ENCODE measurements at places on chromosomes 12 and 14.

GRCh38 chr12:122870867-122871664 lies 24.9 kb downstream of the VPS37B start:
- peak; percentile 65 for DNase-seq

DNA sequence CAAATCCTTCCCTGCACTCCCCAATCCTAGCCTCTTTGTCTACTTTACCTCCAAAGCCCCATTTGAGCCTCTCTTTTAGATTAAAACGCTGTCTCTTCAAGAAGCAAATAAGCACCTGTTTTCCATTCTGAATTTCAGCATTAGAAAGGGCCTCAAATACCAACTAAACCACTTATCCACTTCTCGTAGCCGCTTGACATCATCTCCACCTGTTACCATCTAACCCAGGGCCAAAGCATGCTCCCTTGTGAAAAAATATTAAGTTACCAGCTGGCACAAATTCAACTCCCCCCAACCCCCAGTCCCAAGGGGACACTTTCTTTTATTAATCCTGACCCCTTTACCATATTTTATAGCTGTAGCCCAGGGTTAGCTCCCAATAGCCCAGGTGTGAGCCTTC lies 43.1 kb downstream of the GPHB5 start:
- DNase-seq, result no peak

GRCh38 chr12:462936-463705 lies 3.4 kb downstream of the B4GALNT3 start:
- no peak for DNase-seq

- DNase-seq, result no peak
These were observed 2.4 kb downstream of the KLHDC2 start for GRCh38 chr14:49770212-49770817.

- DNase-seq, result peak; percentile 2
These were observed 216.0 kb downstream of the AKAP6 start for GRCh38 chr14:32545095-32545494.

DNA sequence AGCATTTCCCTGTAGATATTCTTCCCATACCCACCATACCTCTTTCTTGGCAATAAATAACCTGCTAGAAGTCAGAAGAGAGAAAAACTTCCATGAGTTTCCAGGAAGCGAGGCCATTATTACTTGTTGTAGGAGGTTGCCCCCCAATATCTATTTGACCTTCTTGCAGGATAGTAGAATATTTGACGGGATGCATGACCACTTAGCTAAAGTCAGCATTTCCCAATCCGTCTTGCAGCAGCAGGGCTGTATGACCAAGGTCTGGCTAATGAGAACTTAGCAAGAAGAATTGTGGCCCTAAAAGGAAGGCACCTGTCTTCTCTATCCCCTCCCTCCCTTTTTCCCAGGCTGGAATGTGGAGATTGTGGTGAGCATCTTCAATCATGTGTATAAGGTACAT lies 51.5 kb downstream of the NINJ2 start:
- no peak for DNase-seq

DNA sequence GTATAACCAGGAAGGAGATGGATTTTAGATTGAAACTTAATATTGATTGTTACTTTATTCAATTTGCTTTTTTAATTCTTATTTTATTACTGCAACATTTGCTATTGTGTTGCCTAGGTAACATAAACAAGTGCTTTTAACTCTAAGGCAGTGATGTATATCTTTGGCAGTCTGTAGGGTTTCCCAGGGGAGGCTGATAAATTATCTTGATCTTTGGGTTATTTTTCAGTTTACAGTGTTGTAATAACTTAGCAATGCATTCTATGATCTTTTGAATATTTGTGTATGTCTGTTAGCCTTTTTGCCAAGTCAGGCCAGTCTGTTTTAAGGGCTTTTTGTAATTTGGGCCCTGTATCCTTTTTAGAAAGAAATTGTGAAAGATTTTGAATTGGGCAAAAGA lies 7.8 kb upstream of the DTD2 start:
- DNase-seq, result peak; percentile 63

- no peak for DNase-seq
These were observed 230.9 kb downstream of the BTG1 start for GRCh38 chr12:91914701-91915100.

- no peak for DNase-seq
These were observed 923.3 kb downstream of the AACS start for GRCh38 chr12:125988545-125988944.

DNA sequence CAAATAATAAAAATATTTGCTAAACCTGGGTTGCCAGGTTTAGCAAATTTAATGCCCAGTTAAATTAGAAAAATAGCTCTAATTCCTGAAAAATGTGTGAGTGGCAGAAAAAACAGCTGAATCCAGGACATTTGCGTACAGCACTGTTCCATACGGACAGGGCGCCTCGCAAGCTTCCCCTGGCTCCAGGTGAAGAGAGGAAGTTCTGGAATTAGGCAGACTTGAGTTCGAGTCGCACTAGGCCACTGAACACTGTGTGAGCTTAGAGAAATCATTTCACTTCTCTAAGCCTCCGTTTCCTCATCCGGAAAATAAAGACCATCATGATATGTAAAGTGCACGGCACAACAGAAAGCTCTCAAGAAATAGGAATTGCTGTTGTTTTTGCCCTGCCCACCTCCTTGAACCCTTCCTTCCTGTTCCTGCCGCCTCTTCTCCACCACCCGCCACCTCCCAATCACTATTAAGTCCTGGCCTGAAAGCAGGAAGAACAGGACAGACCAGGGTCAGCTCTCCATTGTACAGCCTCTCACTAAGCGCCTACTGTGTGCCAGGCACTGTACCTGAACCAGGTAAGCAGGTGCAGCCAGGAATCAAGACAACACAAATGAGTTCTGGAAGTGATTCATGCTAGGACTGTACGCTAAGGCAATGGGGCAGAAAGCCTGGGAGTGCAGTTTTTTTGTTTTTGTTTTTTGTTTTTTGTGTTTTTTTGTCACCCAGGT lies 763 bp upstream of the PHETA1 start:
- no peak for DNase-seq

- DNase-seq, result no peak
These were observed 316.8 kb downstream of the BCL11B start for GRCh38 chr14:98955036-98955740.

- no peak for DNase-seq
These were observed 83.5 kb downstream of the RIMBP2 start for GRCh38 chr12:130632642-130633041.

GRCh38 chr12:104064031-104064841 lies at the start of gene HCFC2:
Gene HCFC2 (plus strand): TSS chr12:104064531. CDS start chr12:104064561, 30 bp downstream.
- DNase-seq, result peak; percentile 90

DNA sequence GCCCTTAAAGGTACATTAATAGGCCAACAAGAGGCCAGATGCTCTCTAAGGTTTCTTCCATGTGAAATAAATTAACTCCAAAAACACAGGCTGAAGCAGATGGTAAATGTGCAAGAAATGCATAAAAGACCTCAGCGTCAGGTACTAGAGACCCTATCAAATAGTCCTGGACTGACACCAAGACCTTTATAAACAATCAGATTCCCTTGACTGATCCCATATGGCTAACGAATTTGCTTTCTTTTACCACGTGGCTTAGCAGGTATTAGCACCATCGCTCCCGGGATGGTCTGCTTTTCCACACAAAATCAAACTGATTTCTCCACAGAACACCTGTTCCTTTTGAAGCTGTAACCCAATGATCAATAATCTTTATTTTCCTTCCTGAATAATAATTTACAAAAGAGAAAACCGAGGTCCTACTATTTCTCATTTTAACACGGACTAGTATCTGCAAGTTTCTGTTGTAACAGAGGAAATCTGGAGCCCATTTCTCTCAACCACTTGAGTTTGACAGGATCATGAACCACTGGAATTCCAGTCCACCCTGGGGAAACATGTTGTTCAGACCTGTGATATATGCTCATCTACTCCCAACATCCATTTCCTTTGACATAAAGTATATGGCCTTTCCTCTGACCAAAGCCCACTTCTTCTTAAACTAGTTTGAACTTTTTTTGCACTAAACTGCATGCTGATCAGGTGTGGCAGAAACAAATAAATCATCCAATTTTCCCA lies 48.2 kb upstream of the DAAM1 start:
- no peak for DNase-seq

DNA sequence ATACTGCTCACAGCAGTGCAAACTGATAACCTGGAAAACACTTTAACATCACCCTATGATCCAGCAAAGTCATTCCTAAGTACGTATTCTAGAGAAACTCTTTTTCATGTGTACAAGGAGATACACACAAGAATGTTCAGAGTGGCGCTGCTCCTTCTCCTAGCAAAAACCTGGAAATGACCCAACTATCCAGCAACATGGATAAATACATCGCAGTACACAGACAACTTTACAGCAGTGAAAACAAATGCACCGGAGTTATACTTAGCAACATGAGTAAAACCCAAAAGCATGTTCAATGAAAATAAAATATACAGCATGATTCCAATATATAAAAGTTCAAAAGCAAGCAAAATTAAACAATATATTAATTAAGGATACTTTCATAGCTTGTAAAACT lies 18.7 kb downstream of the SART3 start:
- DNase-seq, result peak; percentile 46

GRCh38 chr14:100765296-100765695 lies 38.6 kb downstream of the DLK1 start:
- no peak for DNase-seq

DNA sequence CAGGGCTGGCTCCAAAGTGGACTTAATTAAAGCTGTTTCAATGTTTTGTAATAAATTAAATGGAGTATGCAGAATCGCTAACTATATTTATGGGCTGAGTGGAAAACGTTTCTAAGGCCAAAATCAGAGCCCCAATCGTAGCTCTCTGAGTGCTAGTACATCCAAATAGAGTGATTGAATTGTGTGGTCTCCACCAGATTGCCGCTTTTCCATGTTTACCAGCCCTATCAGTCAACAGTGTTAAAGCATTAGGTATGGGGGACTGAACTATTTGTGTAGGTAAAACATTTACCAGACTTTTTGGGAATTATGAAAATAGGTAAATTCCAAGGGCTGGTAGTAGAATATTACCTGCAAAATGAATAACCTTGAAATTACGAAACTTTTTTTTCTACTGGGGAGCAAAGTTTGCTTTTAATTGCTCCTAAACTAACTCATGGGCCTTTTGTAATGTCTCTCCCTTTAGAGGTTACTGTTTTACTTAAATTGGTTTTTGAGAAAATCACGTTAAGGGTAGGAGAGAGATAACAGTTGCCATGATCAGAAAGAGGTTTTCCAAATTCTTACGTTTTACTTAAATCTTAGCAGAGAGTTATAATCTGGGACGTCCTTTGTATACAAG lies 28.0 kb upstream of the METAP2 start:
- no peak for DNase-seq

DNA sequence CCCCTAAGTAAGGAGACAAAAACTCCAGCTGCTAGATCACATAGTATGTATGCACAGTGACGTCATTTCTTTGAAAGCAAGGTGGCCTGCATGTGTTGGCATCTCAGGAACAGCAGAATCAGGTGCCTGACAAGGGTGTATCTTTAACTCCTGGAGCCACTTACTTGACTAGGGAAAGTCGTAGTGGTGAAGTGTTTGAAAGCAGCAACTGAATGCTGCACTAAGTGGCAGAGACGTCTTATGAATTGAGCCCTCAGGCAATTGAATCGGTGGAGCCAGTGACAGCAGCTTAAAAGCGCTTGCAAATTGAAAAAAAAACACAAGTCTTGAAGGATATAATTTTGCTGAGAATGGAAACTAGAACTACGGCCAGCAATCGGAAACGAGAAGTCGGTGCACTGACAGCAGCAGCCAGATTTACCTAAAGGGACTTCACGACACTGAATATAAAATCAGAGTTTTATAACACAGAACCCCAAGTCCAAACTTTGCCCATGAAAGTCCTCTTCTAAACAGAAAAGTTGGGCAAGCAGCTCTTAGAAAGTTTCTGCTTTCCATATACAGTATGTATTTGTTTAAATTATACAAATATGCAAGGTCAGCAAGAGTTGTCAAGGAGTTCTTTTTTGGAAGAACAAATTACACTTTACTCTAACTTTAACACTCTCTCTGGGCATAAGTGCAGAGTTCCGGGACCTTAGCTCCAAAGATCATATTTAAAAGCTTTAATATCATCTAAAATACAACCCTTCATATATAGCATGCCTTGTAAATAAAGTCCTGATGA lies 1.1 kb downstream of the IGF1 start:
- DNase-seq, result no peak

DNA sequence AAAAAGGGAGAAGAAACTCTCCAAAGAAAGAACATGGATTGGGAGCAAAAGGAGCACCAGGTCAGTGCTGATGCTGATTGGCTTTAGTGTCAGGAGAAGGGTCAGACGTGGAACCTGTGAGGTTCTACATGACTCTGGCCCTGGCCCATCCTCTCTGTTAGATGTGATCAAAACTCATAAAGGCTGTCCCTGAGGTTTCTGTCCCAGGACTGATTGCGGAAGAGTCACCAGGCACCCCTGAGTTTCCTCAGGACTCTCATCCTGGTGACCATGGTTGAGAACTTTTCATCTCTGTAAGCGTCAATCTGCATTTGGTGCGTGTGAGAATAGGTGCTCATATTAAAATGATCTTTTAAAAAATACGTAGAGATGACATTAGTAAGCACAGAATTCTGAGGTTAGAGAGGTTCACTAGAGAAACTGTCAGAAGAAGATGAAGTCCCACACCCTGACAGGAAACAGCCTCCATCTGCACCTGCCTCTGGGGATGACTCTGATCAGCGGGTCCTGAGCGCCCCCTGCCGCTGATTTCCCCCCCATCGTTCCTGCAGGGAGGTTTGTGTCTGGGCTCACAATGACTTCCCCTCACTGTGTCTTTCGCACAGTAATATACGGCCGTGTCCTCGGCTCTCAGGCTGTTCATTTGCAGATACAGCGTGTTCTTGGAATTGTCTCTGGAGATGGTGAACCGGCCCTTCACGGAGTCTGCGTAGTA lies 741.8 kb downstream of the TMEM121 start:
- DNase-seq, result no peak

- peak; percentile 50 for DNase-seq
These were observed 50.0 kb upstream of the USP44 start for GRCh38 chr12:95601091-95601961.

GRCh38 chr12:16027002-16027401 lies 115.9 kb downstream of the DERA start:
- DNase-seq, result peak; percentile 22

- DNase-seq, result no peak
These were observed 5.7 kb upstream of the KRT82 start for GRCh38 chr12:52411815-52412214.

- peak; percentile 66 for DNase-seq
These were observed 358.6 kb downstream of the DUSP6 start for GRCh38 chr12:88993651-88994050.

GRCh38 chr12:18400186-18400585 lies 138.9 kb downstream of the PIK3C2G start:
- peak; percentile 67 for DNase-seq

GRCh38 chr14:85300107-85300506 lies 229.8 kb upstream of the FLRT2 start:
- no peak for DNase-seq

- no peak for DNase-seq
These were observed 16.0 kb upstream of the CMKLR1 start for GRCh38 chr12:108355069-108355468.
